ENCODE measurements at places on chromosomes 4 and X. TPM values are rescaled to one million over a fixed set of nuclear protein-coding genes. Genes with fewer than 3 reads are reported as not detected.

SMARCA1 gene
- 78.9 TPM for polyA plus RNA-seq

CT45A2 gene
- polyA plus RNA-seq = not detected

RADX gene
- polyA plus RNA-seq = 1.3 TPM

AIMP1 gene
- polyA plus RNA-seq = 19.6 TPM

ARHGEF38 gene
- polyA plus RNA-seq = not detected

NKRF gene
- polyA plus RNA-seq = 2.9 TPM

NDST4 gene
- not detected for polyA plus RNA-seq

EREG gene
- polyA plus RNA-seq = 0.24 TPM

GK gene
- polyA plus RNA-seq = 274 TPM

CT45A5 gene
- not detected for polyA plus RNA-seq

All from HepG2 (cell line).